GF-D8 (cell line): ENCODE measurements at places on chromosomes 3 and 15.

DNA sequence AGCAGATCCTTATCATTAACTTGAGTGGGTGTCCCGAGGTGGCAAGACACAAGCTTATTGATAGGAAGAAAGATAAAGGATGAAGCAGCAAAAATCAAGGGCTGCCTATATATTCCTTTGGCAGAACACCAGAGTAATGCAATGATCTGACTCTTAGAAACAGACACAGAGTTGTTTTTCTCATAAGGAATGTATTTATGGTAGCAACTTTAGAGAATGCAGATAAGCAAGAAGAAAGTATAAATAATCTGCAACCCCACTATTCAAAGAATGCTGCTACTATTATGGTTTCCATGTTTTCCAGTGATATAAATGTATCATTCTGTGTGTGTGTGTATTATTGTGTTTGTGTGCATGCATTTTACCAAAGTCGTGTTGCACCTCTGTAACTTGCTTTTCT, 208.3 kb downstream of the THSD4 start:
- no peak for DNase-seq

GRCh38 chr3:12891985-12892839, 50.8 kb upstream of the RPL32 start:
- DNase-seq: no peak

DNA sequence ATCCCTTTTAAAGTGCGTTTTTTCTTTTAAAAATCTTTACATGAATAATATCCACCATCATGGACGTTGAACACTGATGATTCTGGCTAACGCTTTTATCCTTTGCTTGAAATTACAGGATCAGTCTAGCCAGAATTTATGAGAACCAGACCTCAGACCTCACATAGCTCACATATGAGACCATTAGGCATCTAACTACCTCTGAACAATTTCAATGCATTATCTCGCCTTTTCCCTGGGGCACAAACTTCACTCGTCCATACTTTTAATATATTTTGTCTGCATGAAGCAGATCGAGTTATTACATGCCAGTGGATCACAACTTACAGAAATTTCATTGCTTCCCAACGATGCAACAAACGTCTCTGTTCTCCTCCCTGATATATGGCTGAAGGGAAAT, 105.6 kb downstream of the MEIS2 start:
- no peak for DNase-seq

DNA sequence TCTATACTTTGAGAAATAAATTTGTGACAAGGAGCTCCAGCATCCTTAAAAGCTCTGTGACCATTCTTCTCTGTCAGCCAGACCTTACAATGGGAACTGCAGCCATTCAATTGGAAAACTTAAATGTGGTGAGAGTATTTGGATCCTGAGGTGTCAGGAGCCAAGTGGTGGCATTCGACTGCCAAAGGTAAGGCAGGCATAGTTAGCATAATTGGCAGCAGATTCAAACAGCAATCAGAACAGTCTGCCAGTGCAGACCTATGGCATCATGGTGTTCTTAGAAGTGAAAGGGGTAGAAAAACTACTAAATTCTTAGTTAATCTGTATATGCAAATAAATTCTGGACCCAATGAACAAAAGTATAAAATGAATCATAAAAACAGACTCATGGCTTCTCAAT, 18.2 kb upstream of the FNDC3B start:
- DNase-seq: no peak

DNA sequence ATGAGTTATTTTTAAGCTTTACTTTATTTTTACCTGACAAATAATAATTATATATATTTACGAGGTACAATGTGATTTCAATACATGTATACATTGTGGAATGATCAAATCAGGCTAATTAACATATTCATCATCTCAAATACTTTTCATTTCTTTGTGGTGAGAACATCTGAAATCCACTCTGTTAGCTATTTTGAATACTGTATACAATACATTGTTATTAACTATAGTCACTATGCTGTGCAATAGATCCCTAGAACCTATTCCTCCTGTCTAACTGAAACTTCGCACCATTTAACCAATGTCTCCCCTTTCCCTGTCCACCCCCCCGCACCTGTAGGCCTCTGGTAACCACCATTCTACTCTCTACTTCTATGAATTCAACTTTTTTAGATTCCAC, 7.9 kb upstream of the SPPL2A start:
- DNase-seq: no peak

DNA sequence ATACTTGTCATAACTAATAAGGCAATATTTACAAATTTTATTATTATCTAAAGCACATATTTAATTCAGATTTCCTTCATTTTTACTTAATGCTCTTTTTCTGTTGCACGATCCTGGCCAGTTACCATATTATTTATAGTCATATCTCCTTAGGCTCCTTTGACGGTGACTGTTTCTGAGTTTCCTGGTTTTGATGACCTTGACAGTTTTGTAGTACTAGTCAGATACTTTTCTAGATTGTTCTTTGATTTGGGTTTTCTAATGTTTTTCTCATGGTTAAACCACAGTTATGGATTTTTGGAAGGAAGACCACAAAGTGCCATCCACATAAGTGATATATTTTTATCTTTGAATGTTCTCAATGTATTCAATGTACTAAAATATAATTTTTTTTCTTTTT, 171.0 kb upstream of the NANOGP8 start:
- no peak for DNase-seq

- DNase-seq: no peak
These were observed 586.1 kb upstream of the DPPA4 start for GRCh38 chr3:109923431-109923830.

GRCh38 chr3:115068799-115069198, 78.3 kb downstream of the ZBTB20 start:
- no peak for DNase-seq

- DNase-seq: no peak
These were observed 172.7 kb upstream of the CTNNB1 start for GRCh38 chr3:41026394-41027177.

GRCh38 chr3:56370991-56371775, 97.1 kb downstream of the ERC2 start:
- no peak for DNase-seq

DNA sequence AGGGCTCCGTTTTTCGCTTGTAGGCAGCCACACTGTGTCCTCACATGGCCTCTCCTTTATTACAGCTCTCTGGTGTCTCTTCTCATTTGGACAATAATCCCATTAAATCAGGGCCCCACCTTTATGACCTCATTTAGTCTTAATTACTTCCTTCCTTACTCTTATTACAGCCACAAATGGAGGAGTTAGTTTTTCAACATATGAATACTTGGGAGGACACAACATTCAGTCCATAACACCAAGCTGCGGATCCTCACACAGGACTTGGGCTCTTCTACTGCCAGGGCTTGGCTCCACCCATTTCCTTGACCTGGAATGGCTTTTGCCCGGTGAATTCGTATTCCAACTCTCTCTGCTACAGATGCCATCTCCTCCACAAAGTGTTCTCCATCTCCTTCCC, 74.3 kb upstream of the SLC7A14 start:
- no peak for DNase-seq

GRCh38 chr3:120641696-120642246, 40.3 kb downstream of the HGD start:
- DNase-seq: no peak

- DNase-seq: no peak
These were observed 23.9 kb upstream of the CLEC3B start for GRCh38 chr3:45002139-45002660.

- DNase-seq: no peak
These were observed 17.1 kb upstream of the PLXND1 start for GRCh38 chr3:129623447-129624118.

DNA sequence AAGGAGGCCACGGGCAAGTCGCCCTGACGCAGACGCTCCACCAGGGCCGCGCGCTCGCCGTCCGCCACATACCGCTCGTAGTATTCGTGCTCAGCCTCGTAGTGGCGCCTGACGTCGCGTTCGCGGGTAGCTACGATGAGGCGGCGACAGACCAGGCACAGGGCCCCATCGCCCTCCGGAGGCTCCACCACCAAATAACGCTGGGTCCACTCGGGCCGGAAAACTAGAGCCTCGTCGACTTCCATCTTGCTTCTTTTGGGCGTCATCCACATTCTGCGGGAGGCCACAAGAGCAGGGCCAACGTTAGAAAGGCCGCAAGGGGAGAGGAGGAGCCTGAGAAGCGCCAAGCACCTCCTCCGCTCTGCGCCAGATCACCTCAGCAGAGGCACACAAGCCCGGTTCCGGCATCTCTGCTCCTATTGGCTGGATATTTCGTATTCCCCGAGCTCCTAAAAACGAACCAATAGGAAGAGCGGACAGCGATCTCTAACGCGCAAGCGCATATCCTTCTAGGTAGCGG, at the start of gene EPM2AIP1:
Gene EPM2AIP1, minus strand, starts transcription at position 326 of the 520 bp plus-strand sequence. Its CDS starts 54 bp downstream, at position 272.
- no peak for DNase-seq

DNA sequence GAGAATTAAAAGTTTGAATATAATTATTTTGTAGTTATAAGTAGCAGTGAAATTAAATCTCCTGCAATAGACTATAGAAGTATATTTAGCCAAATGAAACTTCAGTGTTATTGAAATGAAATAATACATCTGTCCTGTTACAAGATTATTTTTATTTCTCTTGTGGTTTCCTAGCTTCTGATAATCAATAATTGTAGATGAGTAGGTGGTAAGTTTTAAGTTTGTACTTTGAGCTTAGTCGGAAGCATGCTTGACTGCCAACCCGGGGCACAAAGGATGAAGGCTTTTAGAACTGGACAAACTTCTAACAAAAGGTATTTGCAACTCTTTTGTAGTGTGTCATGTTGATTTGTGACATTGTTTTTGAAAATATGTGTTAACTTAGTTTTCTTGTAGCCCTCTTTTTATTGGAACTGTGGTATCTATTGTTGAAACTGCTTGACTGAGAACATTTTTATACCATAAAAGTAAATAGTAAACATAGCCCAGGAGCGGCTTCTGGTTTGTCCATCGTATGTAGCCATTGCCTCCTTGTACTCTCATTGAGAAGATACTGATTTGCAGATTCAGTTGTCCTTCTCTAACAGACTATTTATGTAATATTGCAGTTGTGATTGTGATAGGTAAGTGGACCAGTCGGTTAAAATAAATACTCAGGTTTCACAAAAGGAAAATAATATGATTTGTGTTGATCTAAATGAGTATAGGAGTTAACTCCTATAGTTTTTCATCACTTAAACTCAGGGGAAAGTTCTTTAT, 2.9 kb downstream of the CTNNB1 start:
- DNase-seq: no peak

DNA sequence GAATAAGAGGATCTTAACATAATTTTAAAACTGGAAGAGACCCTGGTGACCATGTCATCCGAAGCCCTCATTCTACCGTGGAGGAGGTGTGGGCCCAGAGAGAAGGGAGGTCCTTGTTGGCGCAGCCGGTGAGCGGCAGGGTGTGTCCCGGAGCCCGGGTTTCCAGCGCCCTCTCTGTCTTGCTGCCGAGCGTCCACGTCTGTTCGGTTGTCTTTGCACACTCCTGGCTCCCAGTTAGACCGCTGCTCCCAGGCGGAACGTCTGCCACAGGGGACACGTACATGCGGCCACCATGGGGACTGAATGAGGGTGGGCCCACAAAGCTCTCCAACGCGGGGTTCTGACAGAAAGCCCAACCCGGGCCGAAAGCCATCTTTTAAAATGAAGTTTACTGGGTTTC, 6.6 kb upstream of the MUC4 start:
- DNase-seq: no peak

DNA sequence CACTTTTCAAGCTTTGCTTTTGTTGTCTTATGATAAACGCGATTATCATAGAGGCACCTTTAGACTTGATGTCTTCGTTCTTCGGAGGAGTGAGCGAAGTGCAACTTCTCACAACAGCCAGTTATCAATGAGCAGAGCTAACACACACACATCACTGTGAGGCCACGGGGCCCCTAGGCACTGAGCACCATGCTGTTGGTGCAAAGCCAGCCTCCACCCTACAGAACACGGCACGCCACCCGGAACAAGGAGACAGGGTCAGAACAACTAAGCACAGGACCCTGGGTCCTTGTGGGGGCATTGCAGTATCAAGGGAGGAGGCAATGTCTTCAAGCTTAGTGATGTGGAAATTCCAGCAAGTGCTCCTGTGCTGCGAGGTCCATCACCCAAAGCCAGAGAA, 244.5 kb downstream of the OCA2 start:
- DNase-seq: no peak

DNA sequence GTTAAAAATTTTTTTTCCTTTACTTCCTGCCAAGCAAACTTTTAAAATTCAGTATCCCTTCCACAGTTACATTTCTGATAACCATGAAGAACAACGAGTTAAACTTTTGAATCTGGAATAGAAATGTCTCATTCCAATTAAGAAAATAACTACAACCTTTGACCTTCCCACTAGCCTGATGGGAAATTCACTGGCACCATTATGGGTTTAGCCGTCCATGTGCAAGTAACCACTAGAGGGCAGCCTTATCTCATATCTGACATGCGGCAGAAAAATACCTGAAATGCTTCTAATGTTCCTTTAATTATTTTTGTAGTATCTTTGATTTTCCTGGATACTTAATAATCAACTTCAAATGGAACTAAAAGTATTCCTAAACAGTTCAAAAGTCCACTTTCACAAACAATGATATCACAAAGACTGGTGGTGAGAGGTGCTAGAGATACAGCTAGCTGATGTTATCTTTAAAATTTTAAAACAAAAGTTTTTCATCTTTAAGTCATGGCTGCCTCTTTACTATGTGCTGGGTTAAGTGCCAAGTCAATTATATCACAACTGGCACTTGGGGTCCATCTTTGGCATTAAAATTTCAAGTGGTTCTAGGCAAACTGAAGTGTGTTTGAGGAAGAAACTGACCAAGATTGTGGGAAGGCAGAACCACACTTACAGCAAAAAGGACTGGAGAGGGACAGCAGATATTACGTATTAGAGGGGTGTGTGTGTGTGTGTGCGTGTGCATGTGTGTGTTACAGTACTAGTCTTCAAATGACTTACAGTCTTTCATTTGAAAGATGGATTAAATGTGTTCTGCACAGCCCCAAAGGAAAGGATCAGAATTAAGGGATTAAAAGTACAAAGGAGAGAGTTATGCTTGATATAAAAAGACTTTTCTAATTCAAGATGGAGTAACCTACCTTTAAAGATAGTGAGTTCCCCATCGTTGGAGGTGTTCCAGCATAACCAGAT, 107.1 kb upstream of the ICE2 start:
- no peak for DNase-seq

DNA sequence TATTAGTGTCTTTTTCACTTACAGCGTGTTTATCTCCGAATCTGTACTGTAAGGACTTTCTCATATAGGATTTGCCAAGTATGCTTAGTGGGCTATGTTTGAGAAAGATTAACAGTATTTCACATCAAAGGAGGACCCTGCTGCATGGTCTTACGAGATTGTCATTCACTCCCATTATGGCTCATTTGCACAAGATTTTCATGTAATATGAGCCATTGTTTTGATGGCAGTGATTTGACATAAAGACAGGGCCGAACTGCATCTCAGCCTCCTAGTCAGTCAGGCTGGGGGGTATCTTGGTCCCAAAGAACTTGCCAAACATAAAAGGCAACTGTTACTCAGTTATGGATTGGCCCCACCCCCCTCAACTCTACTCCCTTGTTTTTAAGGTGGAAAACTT, 205.9 kb downstream of the ZIC1 start:
- DNase-seq: no peak

- DNase-seq: no peak
These were observed 1.6 kb upstream of the FHIT start for GRCh38 chr3:61252836-61253235.
